ENCODE measurements at places on chromosomes 12 and 14.

- DNase-seq: no peak
These were observed 25.1 kb downstream of the GPR65 start for GRCh38 chr14:88030079-88030478.

- no peak for DNase-seq
These were observed 6.8 kb downstream of the MMP17 start for GRCh38 chr12:131834798-131835615.

DNA sequence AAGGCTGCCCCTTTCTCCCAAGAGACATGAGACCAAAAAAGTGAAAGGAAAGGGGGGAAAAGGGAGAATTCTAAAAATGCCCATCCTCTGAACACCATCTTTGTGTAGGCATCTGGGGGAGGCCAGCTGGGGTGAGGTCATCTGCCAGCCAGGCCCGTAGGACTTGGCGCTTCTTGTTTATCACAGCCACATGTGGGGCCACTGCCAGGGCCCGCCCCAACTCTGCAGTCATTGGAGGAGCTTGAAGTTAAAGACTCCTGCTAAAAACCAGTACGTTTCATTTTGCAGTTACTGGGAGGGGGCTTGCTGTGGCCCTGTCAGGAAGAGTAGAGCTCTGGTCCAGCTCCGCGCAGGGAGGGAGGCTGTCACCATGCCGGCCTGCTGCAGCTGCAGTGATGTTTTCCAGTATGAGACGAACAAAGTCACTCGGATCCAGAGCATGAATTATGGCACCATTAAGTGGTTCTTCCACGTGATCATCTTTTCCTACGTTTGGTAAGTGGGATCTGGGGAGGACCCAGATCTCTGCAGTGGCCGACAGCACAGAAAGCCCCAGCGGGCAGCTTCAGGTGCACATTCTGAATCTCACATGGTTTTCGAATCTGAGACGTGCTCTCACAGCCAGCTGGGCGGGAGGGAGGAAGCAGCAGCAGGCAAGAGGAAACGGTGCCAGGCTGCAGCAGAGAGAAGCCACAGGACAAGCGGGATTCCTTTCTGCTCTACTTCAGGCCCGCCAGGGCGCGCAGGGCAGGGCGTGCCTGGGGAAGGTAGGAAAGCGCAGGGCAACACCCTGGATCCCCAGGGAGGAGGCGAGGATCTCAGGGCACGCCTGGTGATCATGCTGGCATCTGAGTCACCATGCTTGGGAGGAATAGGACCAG lies at the start of gene P2RX7:
Gene P2RX7 (plus strand): TSS at position 276 of the 881 bp plus-strand sequence. CDS start 95 bp downstream, at position 371.
- peak; percentile 57 for DNase-seq

GRCh38 chr12:73947326-73948026 lies 590.2 kb upstream of the ATXN7L3B start:
- no peak for DNase-seq

DNA sequence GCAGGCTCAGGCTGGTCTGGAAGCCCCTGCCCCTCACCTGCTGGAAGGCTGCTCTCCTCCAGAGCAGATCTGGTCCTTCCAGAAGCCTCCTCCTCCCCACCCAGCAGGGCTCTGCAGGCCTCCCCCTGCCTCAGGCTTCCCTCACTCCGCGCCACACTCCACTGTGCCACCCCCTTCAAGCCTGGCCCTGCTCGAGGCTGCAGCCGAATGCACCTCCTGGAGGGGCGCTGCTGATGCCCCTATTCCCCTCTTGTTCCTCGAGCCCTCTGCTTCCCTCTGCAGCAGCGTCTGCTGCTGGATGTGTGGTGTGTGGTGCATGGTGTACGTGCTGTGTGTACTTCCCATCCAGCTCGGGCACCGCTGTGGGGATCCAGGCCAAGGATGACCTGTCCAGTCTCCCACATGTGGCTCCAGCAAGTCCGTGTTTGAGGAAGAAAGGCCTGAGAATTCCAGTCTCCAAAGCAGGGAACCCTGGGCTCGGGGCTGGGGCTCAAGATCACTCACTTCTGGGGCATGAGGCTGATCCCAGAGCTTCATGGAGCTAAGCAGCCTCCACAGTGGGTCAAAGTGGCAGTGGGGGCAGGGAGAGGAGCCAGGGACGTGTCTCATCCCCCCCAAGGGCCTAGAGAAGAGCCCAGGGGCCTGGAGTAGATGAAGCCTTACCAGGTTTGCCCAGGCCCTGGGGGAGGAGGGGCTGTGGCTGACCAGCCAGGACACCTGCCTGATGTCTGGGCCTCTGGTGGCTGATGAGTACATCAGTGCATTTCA lies 136.0 kb upstream of the C14orf180 start:
- no peak for DNase-seq
